Stimulated activated CD8-positive, alpha-beta memory T cell treated with anti-CD3 and anti-CD28 coated beads, Interleukin-4, amount 100 ng/mL, for 4 hours (primary cell): ENCODE measurements at places on chromosomes 11 and 22.

- no peak for DNase-seq
Measured at GRCh38 chr22:38401336-38402084, 53.5 kb downstream of the KCNJ4 start.

DNA sequence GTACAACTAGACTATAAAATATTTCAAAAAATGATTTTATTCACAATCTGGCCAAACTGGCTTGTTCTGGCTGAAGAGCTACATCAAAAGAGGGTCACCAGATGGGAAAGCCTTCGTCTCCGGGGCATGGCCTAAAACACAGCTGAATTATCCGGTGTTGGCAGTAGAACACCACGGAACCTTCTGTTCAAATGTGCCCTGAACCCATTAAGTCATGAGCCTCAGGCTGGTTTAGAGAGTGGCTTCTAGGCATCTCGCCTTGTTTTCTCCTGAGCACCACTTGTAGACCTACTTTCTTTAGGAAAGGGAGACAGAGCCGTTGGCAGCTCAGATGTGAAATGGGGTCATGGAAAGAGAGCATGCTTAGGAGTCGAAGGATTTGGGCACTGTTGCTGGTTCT, 890.2 kb downstream of the NTM start:
- no peak for DNase-seq

GRCh38 chr11:73950869-73951710, at the start of gene DNAJB13:
TSS of gene DNAJB13 (plus strand) at chr11:73951026. CDS start at chr11:73951070, 44 bp downstream.
- DNase-seq: no peak

- no peak for DNase-seq
Measured at GRCh38 chr22:28015676-28016601, 96.9 kb upstream of the PITPNB start.

DNA sequence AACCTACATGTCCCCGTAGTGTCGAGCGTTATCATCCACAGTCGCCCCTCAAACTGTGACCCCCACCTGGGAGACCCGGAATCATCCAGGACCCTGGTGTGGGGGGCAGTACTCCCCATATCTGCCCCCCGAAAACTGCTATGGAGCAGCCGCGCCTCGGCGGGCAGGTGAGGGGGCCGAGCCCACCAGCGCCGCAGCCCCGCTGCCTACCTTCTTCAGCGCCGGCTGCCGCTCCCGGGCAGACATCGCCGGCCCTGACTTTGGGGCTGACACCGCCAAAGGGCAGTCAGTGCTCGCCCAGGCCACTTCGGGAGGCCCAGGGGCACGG, 825 bp downstream of the ARHGAP20 start:
- no peak for DNase-seq

DNA sequence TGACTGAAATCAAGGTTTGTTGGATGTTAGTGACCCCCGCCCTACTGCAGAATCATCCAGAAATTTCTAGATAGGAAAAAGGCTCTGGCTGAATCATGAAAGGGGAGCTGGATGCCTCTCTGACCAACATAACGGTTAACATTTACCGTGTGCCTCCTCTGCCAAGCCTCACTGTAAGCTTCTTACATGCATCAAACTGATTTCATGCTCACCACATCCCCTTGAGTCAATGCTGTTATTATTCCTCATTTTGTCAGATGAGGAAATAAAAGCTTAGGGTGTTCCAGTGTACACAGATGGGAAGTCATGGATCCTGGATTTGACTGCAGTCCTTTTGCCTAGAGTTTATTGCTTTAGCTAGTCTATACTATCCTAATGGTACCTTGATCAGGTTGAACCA, 5.9 kb upstream of the HMOX1 start:
- DNase-seq: no peak

DNA sequence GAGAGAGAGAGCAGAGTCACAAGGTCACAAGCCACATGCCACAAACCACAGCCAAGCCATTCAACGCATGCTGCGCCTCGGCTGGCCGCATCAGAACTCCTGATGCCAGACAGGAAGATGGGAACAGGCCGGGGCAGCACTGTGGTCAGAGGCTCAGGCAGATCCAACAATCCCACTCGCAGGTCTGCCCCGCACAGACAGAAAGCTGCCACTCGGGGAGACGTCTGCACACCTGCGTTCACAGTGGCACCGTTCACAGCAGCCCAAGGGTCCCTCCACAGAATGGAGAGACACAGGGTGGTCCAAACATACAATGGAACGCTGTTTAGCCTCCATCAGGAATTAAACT, 408.8 kb downstream of the CTTN start:
- DNase-seq: no peak

DNA sequence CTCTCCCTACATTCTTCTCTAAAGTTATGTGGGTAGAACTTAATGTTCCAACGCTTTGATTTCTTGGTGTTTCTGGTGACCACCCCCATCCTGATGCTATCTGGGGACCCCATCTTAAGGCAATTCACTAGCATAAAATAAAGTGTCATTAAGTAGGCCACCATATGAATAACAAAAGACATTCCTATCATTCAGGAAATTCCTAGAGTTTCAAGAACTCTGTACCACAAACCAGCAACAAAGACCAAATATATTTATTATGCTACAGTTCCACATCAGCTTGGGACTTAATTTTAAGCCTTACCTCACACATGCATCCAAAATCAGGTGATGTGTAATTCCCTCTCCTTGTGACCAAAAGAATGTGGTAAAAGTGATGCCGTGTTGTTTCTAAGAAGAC, 254.6 kb upstream of the LRRC4C start:
- DNase-seq: no peak

GRCh38 chr11:32310214-32310601, 125.1 kb downstream of the WT1 start:
- DNase-seq: no peak

- DNase-seq: no peak
Measured at GRCh38 chr11:111310088-111310487, 11.7 kb downstream of the POU2AF3 start.

DNA sequence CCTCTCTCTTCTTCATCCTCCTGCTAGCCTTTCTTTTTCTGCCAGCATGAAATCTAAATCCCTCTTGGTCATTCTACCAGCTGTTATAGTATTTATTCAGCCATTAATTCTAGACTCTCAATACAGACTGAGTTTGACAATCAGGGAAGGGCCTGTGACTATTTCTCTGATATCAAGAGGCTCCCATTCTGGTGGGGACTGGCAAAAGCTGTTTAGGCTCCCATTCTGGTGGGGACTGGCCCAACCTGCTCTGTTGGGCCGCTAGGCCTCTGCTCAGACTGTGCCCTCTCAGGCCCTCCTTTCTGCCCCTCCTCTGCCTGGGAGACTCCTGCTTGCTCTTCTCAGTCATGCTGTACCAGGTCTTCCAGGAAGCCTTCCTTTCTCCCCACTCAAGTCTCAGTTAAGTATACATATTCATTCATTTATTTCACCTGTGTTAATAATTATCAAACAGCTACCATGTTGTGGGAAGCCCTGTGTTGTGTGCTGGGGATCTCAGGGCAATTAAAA, 323.7 kb upstream of the NARS2 start:
- no peak for DNase-seq

DNA sequence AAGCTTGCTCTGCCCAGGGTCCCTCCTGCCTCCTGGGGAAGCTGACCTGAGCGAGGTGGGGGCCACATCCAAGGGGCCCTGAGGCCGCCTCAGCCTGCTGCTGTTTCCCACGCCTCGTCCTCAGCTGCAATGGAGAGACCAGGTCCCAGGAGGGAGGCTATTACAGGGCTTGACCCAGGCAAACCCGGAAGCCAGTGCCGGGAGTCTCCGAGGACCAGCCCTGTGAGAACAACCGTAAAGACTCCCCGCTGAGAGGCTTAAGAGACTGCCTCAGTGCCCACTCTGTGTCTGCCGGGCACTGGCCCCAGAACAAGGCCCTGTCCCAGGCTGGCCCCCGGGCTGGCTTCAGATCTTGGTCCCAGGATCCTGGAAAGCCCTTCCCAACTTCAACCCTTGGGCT, 124.3 kb upstream of the FGF3 start:
- no peak for DNase-seq

DNA sequence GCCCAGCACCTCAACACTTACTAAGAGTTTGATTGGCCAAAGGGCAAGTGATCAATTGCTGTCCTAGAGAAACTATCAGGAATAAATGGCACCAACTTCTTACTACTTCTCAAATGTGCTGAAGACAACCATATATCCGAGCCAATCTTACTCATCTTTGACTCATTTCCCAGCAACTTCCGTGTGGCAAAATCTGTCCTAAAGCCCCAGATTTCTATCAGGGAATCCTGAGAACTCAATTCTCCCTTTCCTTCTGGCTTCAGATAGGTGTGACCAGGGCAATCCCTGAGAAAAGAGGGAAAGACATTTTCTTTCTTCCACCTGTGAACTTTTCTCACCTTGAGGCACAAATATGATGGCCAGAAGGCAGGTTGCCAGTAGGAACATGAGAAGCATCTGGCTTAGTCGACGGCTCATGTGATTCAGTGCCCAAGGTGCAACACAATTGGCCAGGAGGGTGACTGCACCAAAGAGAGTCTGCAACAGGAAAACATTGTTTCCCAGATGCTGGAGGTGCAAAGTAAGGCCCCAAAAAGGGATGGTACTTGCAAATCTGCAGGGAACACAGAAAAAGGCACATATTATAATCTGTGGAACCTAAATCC, 21.8 kb upstream of the SLC22A24 start:
- no peak for DNase-seq

DNA sequence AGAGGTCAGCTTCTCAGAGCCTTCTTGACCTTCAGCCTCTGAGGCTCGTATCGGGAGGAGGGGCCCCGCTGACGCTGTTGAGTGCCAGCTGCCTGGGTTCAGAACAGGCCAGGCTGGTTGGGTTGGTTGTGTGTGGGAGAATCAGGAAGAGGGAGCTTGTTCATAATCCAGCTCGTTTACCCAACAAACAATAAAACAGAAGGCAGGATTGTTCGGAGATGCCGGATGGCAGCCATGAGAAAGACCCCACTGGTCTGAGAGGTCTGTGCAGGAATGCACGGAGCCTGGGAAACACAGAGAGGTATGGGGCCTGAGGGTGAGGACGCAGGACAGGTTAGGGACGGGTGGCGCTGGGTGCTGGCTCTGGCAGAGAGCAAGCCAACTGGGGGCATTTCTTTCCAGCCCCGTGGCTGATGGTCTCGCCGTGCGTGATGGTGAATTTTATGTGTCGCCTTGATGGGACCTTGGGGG, 31.6 kb upstream of the SHANK2 start:
- no peak for DNase-seq

GRCh38 chr11:120709808-120710207, 198.3 kb downstream of the GRIK4 start:
- no peak for DNase-seq

DNA sequence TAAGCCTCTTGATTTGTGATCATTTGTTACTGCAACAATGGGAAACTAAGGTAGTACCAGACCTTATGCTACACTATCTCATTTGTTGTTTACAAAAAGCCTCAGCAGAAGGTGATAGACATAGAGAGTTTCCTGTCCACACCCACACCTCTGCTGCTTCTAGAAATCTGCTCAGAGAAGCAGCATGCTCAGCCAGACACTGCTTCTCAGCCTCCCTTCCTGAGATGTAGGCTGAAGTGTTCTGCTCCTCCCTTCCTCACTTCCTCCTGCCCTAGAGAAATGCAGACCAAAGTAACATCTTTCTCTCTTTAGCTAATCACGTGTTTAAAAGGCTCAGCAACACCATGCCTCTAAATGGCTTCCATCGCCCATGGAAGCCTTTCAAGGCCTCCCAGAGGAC, 88.4 kb downstream of the SLC1A2 start:
- peak; percentile 16 for DNase-seq

- no peak for DNase-seq
Measured at GRCh38 chr11:56624661-56625110, 10.0 kb upstream of the OR5M1 start.

DNA sequence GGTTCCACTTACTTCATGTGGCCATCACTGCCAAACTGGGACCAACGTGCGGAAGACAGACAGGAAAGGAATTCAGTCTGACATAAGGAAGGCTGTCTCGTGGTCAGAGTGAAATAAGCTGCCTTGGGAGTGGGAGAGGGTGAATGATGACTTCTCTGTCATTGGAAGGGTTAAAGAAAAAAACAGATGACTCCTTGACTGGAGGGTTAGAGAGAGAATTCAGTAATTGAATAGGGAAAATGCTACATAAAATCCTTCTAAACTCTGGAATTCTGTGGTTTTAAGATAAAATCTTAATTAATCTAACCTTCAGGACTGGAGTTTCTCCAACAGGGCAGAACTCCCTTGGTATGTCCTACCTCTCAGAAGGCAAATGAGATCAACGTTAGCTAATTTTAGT, 33.8 kb downstream of the RAB30 start:
- DNase-seq: no peak

- no peak for DNase-seq
Measured at GRCh38 chr22:21640810-21641209, 1.3 kb upstream of the SDF2L1 start.

GRCh38 chr11:86978247-86978646, 23.1 kb upstream of the FZD4 start:
- no peak for DNase-seq

DNA sequence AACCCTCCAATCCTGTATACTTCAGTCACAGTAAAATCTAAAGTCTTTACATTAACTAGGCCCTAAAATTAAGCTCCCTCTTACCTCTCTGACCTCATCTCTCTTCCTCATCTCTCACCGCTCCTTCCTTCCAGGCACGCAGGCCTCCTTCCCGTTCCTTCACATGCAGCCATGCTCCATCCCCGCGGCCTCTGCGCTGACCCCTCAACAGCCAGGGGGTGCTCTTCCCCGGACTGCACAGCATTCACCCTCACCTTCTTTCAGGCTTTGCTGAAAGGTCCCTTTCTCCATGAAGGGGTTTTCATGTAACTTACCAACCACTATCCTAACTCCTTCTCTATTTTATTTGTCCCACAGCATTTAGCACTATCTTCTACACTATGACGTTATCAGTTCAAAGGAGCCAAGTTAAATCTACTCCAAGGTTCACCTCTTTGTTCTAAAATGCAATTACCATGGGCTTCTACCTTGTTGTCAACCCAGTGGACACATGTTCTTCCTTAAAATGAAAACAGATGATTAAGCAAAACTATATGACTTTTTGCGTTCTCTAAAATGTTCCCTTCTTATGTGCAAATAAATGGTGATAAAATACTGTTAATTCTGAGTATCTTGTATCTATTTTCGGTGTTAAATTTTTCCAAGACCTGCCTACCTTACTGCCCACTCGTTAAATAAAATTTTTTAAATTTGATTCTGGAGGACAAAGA, 57.8 kb upstream of the APOA1 start:
- DNase-seq: no peak

DNA sequence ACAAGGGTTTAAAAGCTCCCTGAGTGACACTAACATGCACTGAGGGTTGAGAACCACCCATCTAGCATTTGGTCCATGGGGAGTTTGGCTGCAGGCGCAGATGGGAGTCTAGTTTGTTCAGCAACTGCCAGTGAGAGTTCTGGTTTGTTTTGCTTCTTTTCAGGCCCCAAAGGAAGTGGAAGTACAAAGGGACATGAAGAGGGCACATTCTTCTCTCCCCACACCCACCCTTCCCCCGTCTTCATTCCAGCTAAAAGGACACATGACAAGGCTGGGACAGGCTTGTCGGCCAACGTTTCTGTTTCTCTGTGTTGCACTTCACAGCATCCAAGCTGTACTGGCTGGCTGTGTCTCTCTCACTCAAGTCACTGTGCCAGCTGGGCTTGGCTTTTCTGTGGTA, 8.2 kb upstream of the ENDOD1 start:
- no peak for DNase-seq
